ENCODE measurements at places on chromosomes 3 and 15.

DNA sequence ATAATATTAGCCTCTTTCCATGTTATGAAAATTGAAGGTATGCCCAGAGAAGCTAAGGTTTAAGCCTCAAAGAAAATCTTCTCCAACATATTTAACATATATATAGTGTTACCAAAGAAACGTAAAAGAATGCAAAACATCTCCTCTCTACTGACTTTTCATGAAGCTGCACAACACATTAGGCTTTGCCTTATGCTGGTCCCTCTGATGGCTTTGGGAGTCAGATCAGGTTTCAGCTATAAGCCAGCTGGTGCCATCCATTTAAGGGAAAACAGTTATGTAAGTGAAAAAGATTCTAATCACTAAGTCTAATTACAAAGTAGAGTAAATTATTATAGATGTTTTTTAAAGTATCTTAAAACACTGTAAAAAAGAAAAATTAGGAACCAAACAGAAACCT is 410.5 kb downstream of the LSAMP start:
- DNase-seq: peak; percentile 98

- no peak for DNase-seq
Measured at GRCh38 chr15:57436166-57436565, 59.9 kb downstream of the CGNL1 start.

GRCh38 chr3:35900079-35900478 is 260.8 kb downstream of the ARPP21 start:
- no peak for DNase-seq

DNA sequence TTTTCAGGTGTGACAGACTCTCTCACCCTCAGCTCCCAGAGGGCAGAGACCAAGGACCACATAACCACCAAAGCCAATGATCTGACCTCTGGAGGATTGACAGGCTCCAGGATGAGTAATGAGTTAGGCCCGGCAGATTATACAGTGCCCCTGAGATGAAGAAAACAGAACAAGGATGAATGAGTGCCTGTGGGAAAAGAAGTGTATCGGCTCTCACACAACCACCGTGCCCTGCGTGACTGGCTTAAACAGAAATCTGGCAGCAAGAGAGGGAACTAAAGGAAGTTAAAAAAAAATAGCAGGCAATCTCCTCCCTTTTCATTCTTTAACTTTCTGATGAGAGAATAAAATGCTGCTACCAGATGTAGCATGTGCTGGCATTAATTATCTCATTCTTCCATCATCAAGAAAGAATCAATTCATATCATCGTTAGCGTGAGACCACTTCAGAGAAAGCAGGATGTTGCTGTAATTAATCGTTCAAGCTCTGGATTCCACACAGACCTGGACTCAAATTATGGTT is 227.5 kb upstream of the COL8A1 start:
- no peak for DNase-seq

DNA sequence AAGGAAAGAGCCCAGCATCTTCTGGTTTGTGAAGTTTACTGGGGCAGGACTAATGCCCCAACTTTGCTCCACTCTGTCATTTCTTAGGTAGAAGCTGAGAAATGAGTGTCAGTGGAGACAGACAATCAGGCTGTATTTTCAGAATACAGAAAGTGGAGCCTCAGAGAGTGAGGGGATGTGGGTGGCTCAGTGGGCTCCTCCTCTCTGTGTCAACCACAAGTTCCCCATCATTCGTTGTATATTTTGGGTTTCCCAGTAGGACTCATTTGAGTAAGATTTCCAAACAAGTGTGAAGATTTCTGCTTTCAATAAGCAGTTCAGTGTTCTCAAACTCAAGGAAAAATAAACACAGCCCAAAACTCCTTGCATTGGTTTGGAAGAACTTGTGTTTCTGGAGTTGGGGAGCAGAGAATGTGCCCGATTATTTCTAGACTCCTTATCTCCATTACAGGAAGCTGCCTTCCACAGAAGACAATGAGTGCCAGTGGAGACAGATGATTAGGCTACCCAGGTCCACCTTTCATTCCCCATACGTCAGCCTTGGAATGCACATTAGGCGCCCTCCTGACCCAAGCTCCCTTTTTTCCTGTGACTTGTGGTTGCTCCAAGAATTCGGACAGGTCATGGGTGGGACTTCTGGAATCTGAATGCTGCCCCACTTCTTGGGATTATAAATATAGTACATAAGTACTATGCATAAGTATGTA is 792.1 kb upstream of the LMCD1 start:
- no peak for DNase-seq

DNA sequence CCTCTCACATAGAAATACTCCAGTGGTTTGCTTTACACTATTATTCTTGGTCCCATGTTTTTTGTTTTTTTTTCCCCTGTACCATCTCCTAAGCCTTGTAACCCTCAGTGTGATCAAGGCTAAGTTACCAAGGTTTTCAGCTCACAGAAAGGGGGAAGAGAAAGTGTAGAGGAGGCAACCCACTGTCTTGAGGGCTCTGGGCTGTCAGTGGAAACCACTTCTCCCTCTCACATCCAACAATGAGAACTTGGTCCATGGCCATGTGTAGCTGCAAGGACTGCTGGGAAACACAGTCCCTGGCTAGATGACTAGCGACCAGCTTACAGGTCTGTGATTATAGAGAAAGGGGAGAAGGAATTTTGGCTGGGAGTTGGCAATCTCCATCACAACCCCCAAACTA is 30.3 kb downstream of the GPD1L start:
- DNase-seq: no peak

- peak; percentile 4 for DNase-seq
Measured at GRCh38 chr3:72768936-72769335, 79.3 kb downstream of the SHQ1 start.

GRCh38 chr15:47586653-47587224 is 130.6 kb upstream of the SEMA6D start:
- DNase-seq: peak; percentile 63

DNA sequence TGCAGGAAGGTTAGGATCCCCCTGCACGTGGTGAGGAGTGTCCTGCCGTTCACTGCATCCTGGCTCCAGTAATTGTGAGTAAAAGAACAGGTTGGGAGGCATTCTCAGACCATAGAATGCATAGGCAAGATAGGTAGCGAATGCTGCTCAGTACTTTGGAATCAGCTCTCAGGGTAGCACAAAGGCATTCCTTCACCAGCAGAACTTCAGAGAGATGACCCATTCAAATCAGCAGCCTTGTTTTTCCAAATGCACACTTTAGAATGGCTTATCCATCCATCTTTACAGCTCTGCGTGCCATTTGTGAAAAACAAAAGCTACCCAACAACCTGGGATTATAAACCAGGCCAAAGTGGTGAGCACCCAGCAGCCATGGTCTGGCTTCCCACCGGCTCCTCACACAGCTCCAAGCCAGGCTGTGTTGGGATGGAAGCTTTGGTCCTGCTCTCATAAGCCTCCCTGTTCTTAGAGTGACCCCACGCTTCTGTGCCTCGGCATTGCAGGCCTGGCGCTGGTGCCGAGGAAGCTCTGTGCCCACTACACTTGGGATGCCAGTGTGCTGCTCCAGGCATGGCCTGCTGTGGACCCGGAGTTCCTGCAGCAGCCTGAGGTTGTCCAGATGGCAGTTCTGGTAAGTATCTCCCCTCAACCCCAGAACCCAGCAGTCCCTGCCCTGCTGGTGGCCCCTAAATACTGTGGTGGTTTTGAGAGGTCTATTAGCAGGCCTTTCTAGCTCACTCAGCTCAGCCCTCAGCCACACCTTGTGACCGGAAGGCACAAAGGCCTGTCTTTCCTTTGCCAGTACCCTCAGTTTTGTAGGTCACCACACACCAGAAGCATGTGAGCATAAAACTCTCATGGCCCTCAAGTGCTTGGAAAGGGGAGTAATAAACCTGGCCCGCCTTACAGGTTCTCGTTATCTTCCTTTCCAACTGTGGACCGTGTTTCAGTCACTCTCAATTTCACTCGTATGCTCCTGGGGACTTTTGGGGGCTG is 52.9 kb upstream of the LIMD1 start:
- DNase-seq: no peak

GRCh38 chr3:144127700-144128099 is 156.1 kb downstream of the DIPK2A start:
- DNase-seq: peak; percentile 78

DNA sequence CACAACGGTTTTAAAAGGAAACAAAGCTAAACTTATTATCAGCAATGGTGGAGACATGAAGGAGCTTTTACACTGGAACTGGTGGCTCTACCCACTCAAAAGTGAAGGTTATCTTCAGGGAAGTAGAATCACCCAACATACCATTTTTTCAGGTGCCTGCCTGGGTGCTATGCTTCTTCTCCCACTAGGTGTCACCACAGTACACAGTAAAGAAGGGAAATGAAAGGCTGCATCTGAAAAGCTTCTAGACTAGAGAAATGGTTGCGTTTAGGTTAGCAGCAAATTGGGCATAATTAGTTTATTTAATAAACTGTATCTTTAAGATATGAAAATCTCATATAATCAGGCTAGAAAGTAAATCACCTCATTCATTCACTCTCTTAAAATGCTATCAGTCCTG is 47.0 kb upstream of the SELENOK start:
- DNase-seq: no peak

DNA sequence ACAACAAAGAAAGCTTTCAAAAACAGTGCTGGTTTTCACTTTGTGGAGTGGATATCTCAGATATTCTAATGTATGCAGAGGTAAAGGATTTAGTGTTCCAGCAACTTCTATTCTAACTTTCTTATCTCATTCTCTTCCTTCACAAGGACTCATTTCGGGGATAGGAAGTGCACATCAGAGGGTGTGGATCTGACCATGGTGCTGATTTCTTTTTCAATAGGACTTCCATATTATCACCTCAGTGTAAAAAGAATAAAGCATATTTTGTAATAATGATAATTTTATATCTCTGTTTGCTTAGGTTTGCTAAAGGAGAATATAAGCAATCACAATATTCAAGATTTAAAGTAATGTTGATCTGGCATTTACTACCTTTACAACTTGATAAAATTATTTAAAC is 12.5 kb upstream of the CADM2 start:
- no peak for DNase-seq

DNA sequence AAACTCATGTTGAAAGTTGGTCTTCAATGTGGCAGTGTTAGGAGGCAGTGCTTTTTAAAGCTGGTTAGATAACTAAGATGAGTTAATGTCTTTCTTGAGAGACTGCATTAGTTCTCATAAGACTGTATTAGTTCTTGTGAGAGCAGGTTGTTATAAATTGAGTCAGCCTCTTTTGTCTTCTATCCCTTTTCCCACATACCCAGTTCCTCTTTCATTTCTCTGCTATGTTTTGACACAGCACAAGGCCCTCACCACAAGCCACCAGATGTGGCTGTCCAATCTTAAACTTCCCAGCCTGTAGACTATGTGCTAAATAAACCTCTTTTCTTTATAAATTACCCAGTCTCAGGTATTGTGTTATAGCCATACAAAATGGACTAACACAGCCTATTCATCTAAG is 94.6 kb upstream of the SNTN start:
- DNase-seq: no peak

- DNase-seq: no peak
Measured at GRCh38 chr15:60964527-60964926, 264.6 kb downstream of the RORA start.

DNA sequence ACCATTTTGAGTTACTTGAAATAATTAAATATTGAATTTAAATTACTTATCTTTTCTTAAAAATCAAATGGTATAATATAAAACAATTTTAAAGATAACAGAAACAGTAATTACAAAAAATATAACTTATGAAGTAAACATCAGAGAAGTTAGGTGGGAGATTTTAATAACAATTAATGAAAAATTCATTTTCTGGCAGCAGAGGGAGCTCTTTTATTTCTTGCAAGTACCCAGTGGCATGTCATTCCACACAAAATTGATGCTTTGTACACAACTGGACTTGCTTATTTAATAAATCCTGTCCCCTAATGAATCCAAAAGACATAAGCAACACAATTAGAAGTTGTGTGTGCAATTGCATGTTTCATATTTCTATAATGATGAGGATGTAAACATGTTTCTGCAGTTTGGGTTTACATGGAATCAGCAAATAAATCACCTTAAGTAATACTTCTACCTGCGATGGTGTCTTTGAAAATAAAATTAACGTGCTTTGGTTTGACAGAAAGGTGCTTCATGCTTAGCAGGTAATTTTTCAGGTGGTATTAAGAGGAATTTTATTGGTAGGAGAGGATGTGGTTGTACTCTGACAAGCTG is 861.3 kb downstream of the ZPLD1 start:
- no peak for DNase-seq

- no peak for DNase-seq
Measured at GRCh38 chr15:48604567-48604966, 40.9 kb downstream of the FBN1 start.

DNA sequence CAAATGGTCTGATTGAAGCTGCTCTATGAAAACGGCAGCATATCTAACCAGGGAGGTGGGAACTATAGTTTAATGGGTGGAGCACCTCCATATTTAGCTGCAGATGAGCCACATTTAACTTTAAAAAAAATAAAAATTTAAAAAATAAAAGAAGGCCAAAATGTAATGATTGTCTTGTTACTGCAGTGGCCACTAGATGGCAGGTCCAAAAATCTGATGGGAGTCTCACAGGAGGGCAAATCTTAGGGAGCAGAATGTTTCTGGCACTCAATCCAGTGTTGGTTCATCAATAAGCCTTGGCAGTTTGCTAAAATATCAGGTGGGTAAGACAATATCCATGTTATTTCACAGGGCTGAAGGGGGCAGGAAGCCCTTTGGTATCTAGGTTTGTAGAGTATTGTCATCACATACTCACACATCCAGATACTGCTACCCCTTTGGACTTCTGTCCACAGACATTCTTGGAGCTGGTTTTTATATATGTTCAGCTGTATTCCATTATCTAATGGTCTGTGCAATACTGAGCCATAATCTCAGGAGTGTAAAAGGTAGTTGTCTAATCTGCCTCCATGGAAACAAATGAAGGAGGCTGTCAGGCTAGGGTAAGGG is 233.3 kb downstream of the TIGIT start:
- DNase-seq: no peak

DNA sequence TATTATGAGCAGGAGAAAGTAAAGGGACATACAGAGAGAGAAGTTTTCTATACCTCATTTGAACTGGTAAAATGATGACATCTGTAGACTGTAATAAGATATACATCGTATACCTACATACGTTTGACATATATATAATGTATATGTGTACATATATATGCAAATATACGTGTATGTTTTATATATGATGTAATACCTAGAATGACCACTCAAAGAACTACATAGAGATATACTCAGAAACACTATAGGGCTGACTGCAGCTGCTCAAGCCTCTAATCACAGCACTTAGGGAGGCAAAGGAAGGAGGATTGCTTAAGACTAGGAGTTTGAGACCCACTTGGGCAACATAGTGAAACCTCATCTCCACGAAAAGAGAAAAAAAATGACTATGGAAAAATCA is 48.5 kb upstream of the MCTP2 start:
- DNase-seq: no peak
